ENCODE measurements at places on chromosomes 6 and 20. TPM values are rescaled to one million over a fixed set of nuclear protein-coding genes. Genes with fewer than 3 reads are reported as not detected.

Gene CD93
- total RNA-seq: 48.4 TPM

Gene MOXD1
- total RNA-seq: 0.22 TPM

Gene CHMP4B
- total RNA-seq: 39.9 TPM

Gene ENPP1
- 0.43 TPM for total RNA-seq

Gene TBXT
- total RNA-seq: not detected

Gene ETV7
- not detected for total RNA-seq

Gene HMGCLL1
- not detected for total RNA-seq

Gene ROS1
- not detected for total RNA-seq

Gene VWA7
- 0.09 TPM for total RNA-seq

Gene SNAP25
- not detected for total RNA-seq

Gene EPPIN
- not detected for total RNA-seq

Gene SLC2A10
- total RNA-seq: 7.6 TPM

Gene ZC3H12D
- not detected for total RNA-seq

Gene MAD2L1BP
- total RNA-seq: 17.2 TPM

Gene FAM217A
- not detected for total RNA-seq

Gene FAM209B
- not detected for total RNA-seq

Data from dermis lymphatic vessel endothelial cell (primary cell).